GM23248 (cell line): ENCODE measurements at places on chromosomes 1 and 21. TPM values are rescaled to one million over a fixed set of nuclear protein-coding genes. Genes with fewer than 3 reads are reported as not detected.

RNF186 gene
- total RNA-seq = not detected in 2 replicates

PLA2G2F gene
- total RNA-seq = not detected in 2 replicates

ZNF593OS gene
- total RNA-seq = not detected in 2 replicates

CLCA4 gene
- total RNA-seq = not detected in 2 replicates

OR2AK2 gene
- total RNA-seq = not detected in 2 replicates

GRCh38 chr1:154445040-154445472 lies 39.9 kb downstream of the IL6R start:
- DNase-seq = peak; percentile 90

DNA sequence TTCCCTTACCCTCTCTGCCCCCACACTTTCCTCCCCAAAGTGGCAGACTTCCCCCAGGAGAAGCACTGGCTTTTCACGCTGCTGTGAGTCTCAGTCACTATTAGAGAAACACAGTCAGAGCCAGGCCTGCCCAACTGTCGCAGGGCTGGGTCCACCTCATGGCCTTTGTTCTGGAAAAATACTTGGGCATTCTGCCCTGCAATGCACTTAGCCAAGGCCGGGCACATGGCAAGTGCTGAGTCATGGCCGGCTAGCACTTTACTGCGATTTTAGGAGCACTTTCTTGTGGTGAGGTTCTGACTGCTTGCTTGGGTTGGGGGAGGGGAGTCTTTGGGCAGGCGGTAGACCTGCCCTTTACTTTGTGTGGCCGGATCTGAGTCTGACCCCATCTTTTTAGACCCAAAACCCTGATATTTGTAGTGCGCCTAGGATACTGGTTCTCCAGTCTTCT lies 7.7 kb downstream of the EPHX1 start:
- DNase-seq = peak; percentile 96

GRCh38 chr1:184637664-184638240 lies 116.9 kb downstream of the EDEM3 start:
- DNase-seq = no peak

DNA sequence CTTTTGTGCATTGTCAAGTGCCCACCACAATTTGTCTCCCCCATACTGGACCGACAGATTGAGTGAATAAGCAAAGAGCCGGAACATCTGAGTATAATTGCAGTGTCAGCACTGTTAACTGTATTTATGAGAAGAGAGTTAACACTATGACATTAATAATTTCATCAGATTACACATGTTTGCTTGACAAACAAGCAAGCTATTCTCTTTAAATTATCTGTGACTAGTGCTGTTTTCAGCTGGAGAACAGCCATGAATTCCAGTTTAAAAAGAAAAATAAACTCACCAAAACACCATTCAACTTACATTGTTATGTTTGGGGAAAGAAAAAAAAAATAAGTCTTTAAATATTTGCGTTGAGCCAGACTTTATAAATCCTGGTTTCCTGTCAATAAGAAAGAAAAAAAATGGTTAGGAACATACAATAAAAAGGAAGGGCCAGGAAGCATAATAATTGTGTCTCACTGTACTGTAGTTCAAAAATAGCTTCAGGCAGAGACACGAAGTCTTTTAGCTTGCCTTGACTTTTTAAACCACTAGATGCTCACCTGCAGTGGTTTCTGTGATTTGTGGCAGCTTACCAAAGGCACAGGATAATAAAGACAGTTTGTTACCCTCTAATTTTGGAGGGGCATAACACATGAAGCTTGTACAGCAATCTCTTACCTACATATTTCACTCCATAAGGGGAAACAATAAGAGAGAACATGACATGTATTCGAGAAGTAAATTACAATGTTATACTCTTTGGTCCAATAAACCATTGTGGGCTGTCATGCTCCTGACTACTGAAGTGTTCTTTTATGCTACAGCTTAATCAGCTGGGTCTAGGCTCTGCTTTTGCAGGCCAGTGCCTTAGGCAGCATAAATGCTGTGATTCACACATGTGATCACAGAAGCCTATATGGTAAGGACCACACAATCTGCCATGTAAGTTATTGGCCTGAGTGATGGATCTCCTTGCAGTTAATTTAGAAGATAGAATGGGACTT lies 302.0 kb upstream of the ADGRL2 start:
- no peak for DNase-seq

DNA sequence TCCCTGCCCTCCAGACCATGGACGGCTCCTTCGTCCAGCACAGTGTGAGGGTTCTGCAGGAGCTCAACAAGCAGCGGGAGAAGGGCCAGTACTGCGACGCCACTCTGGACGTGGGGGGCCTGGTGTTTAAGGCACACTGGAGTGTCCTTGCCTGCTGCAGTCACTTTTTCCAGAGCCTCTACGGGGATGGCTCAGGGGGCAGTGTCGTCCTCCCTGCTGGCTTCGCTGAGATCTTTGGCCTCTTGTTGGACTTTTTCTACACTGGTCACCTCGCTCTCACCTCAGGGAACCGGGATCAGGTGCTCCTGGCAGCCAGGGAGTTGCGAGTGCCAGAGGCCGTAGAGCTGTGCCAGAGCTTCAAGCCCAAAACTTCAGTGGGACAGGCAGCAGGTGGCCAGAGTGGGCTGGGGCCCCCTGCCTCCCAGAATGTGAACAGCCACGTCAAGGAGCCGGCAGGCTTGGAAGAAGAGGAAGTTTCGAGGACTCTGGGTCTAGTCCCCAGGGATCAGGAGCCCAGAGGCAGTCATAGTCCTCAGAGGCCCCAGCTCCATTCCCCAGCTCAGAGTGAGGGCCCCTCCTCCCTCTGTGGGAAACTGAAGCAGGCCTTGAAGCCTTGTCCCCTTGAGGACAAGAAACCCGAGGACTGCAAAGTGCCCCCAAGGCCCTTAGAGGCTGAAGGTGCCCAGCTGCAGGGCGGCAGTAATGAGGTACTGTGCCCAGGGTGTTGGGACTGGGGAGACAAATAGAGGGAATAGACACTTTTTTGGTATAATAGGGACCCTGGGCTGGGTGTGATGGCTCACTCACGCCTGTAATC lies 1.0 kb downstream of the ZBTB48 start:
- DNase-seq = peak; percentile 62
